ENCODE measurements at places on chromosomes 1 and 21.

GRCh38 chr1:7680207-7680954 is 90.7 kb upstream of the VAMP3 start:
- peak; percentile 33 for DNase-seq

DNA sequence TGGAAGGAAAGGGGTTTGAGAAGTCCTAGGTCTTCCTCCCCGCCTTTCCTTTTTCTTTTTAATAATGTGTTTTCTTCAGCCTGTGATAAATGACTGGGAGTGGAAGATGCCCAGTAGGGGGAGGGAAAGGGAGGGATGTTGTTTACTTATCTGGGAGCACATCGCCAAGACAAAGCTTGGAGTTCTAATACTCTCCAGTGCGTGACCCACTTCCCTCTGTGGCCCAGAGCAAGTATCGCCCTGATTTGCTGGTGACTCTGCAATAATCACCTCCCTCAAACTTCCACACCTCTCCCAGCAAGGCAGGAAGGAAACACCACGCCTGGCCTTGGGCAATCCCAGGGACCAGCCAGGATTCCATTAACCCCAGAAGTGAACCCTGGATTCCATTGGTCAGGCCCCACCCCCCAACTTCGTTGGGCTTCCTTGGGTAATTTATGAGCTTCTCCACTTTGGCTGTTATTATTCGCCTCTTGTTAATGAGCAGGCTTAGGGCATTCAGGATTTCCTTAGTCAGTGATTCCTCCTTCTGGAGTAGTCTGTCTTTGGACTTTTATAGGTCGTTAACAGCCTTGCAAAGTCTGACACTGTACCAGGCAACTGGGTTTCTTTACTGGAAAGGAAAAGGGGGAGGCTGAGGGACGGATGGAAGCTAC is 24.3 kb upstream of the GRHL3 start:
- DNase-seq = no peak

GRCh38 chr21:45148316-45148990 is 74.1 kb downstream of the ADARB1 start:
- no peak for DNase-seq

GRCh38 chr1:245160741-245161400 is 6.1 kb downstream of the KIF26B start:
- no peak for DNase-seq

GRCh38 chr1:56188855-56189254 is 390.5 kb downstream of the PLPP3 start:
- DNase-seq = no peak

DNA sequence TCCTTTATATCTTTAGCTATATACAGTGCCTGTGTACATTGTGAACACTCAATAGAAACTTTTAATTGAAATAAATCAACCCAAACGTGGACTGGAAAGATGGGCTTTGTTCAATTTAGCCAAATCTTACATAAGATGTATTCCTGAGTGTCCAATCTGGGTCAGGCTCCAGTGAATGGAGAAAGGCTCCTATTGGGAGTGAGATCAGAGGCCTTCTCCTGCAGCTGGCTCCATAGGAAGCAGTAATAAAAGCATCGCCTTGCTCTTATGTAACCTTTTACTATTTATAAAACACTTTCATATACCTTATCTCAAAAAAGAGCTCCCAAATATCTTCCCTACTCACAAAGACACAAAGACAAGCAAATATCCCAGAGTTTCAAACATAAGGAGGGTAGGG is 24.9 kb upstream of the RGS16 start:
- no peak for DNase-seq

DNA sequence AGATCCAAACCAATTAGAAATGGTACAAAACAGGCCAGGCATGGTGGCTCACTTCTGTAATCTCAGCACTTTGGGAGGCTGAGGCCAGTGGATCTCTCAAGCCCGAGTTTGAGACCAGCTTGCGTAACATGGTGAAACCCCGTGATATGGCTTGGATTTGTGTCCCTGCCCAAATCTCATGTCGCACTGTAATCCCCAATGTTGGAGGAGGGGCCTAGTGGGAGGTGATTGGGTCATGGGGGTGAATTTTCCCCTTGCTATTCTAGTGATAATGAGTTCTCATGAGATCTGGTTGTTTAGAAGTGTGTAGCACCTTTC is 7.0 kb upstream of the VASH2 start:
- DNase-seq = no peak

GRCh38 chr1:152565115-152565514 is 1.5 kb downstream of the LCE3E start:
- DNase-seq = no peak

DNA sequence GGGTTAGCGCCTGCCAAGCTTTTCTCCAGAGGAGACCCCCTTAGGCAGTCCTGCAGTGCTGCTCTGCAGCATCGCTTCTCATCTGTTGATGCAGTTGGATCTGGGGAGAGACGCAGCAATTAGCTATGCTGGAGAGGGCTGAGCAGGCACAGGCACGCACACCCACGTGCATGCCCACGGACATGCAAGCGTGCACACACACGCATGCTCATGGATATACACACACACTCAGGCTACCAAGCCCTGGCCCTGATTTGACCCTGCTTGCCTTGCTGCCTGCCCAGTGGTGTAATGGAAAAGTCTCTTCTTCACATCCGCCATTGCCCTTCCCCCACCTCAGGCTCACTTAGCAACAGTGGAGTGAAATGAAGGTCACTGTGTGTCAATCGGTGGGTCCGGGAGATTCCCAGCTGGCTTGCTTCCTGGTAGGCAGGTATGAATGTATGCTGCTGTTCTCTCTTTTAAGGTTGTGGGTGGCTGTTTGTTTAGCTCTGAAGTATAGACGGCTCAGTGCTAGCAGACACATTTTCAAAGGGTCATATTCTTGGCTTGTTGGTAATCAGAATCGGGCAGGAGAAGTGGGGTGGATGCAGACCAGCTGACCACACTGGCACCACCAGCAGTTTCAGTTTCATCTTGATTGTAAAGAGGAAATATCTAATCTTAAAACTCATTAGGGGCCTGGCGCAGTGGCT is 9.5 kb downstream of the ATP1B1 start:
- no peak for DNase-seq

GRCh38 chr1:67001682-67002425 is 52.1 kb downstream of the SLC35D1 start:
- no peak for DNase-seq

GRCh38 chr21:44730951-44731579 is 19.7 kb upstream of the TSPEAR start:
- no peak for DNase-seq

GRCh38 chr1:31234870-31235269 is 4.8 kb downstream of the NKAIN1 start:
- DNase-seq = no peak

DNA sequence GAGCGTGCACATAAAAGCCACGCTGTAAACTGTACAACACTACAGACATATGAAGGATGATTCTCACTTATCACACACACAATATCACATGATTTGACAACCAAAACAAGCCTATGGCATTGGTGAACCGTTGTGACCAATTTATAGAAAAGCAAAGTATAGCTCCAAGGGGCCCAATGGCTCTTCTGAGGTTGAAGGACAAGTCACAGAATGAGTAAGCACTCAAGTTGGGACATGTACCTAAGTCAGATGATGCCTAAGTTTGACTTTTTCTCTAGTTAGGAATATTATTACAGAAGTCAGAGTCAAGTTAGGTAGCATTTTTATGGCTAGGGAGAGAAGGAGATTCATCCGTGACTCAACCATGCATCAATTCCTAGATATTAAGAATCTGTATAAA is 45.7 kb downstream of the PLPP3 start:
- DNase-seq = no peak

- no peak for DNase-seq
Measured at GRCh38 chr21:37000381-37000780, 6.1 kb upstream of the RIPPLY3 start.

DNA sequence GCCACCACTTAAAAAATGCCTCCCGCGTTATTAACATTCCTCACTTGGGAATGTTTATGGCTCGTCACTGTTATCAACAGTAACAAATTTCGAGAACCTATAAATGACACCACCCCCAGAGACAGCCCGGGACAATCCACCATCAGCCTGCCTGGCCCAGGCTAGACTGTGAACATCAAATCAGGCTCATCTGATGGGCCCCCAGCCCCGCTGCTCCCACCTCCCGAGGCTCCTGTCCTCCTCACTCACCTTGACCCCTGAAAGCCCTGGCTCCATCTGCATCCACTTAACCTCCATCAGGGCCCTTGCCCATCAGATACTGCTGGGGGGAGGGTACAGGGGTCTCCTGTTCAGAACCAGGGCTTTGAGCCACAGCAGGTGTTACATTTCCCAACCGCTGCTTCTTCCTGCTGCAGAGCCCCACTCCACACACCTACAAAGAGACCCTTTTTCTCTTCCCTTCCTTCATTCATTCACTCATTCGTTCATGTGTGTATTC is 156.5 kb upstream of the VAMP3 start:
- DNase-seq = no peak

DNA sequence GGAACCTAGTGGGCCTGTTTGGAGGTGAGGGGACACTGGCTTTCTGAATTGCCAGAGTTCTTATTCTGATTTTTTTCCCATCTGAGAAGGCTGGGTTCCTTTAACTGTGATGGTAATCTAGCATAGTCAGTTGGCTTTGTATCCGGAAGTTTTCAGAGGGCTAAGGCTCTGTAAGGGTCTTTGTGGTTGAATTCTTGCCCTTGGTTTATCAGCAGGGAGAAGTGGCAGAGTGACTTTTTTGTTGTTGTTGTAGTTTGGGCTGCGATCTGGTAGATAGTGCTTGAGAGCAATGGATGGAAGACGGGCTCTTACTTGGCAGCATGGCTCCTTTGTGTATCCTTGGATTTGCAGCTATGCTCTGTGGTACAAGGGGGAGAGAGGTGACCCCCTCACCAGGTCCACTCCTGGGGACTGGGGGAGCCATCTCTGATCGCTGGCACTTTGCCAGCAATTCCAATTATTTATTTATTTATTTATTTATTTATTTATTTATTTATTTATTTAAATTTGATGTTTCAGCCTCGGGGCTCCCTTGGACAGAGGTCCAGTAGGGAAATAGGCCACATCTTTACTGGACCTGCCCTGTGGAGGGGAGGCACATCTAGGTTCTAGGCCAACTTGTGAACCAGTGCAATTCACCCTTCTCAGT is 18.5 kb downstream of the TCP10L start:
- DNase-seq = no peak

GRCh38 chr21:38524168-38525153 is 26.2 kb upstream of the ERG start:
- no peak for DNase-seq

DNA sequence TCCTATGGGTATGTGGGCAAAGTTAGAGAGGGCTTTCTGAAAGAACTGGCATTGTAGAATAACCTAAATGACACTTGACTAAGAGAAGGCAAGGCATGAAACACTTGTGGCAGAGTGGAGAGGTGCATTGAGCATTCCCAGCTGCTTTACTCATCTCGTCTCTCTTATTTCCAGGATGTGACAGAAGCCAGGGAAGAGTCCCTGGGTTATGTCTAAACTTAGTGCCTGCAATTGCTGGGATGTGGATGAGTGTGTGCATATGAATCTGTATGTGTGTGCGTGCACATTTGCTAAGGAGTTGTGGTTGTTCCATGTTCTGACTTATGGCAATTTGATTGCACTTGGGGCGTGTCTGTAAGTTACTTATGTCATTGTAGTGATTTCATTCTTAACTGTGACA is 1326.5 kb upstream of the B3GALT2 start:
- no peak for DNase-seq

DNA sequence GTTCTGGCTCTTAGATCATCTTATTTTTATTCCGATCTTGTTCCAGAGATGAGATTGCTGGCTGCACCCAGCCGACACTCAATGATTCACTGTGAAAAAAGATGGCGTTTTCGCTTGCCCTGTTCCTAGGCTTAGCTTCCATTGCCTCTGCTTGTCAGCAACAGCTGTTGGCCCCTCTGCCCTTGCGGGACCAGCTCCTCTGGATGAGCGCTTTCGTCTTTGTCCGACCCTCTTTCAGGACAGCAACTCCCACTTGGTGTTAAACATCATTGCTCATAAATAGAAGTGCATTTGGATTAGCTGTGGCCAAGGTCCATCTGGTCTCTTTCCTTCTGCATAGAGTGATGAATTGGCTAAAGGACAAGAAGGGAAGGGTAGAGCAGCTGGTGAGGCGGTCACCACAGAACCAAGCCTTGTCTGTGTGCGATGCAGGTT is 43.5 kb upstream of the SCCPDH start:
- DNase-seq = no peak

DNA sequence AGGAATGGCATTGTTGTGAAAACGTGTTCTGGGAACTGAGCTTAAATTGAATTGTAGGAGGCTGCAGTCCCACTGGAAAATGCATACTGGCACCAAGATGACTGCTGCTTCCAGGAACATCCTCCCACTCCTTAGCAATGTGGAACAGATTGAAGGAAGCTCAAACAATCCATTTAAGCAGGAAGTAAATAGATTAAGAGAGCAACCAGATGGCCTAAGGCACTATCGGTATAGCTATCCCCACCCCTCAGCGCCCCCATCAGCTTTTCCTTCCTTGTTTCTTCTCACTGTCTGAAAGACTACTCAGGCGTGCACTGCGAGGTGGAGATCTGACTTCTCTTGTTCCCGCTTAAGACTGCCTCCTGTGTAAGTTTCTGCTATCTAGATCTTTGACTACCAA is 4.0 kb upstream of the IFI16 start:
- no peak for DNase-seq

- no peak for DNase-seq
Measured at GRCh38 chr1:183180218-183180617, 5.8 kb upstream of the LAMC2 start.

DNA sequence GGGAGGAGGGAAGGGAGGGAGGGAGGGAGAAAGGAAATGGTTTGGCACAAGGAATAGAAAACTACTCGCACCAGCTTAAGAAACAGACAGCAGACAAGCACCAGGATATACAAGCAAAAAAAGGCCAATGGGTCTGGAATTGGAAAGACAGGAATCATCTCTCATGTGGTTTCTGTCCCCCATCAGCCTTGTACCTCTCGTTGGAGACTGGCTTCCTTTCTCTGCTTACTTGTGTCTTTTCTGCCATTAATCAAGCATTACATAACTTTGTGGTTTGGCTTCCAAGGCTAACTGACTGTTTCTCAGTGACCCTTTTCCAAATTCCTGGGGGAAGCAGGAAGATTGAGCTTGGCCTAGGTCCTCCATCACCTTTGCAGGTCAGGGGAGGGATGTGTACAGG is 11.8 kb upstream of the RALGPS2 start:
- DNase-seq = no peak

GRCh38 chr1:11563560-11564069 is 84.7 kb downstream of the DISP3 start:
- DNase-seq = no peak

- no peak for DNase-seq
Measured at GRCh38 chr1:34188418-34188817, 11.7 kb downstream of the C1orf94 start.
